H9 (cell line): ENCODE measurements at places on chromosomes 6 and 20. TPM values are rescaled to one million over a fixed set of nuclear protein-coding genes. Genes with fewer than 3 reads are reported as not detected.

DNA sequence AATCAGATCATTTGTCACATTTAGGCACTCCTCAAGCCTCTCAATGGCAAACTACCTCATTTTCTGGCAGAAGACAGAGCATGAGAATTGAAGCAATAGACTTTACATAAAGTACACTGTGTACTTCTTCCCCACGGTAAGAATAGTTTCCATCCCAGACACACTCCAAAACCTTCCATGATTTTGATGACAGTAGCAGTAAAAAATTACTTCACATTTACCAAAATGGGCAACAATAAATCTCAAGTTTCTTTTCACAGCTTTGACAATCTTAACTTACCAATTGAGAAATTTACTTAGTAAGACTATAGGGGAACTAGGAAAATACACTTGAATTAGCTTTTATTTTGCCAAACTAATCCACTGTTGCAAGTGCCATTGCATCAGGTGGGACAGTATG, 353.8 kb downstream of the HAO1 start:
- DNase-seq, result no peak

DNA sequence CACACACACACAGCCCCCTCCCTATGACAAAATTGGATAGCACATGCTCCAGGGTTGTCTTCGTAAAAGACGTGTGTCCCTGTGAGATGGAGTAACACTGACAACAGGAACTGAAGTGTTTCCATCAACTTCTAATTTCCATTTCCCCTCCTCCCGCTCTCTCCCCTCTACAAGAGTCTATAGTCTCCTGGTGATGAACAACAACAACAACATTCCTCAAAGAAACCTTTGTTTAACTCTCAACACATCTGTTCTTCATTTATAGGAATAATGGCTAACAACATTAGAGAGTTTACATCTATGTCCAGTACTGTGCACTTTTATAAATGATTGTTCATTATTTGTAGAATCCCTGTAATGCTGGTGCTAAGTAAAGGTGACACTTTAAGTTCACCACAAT, 205.8 kb upstream of the SSTR4 start:
- no peak for DNase-seq

GRCh38 chr20:46810448-46811223, 84.0 kb upstream of the EYA2 start:
- no peak for DNase-seq

SLC25A27 gene
- total RNA-seq, result 3.8 and 5.1 TPM in 2 replicates

LRRN4 gene
- 0.22 and 0.42 TPM in 2 replicates for total RNA-seq

- no peak for DNase-seq
These were observed 233.5 kb upstream of the AGPAT4 start for GRCh38 chr6:161507375-161507774.

PRKN gene
- 1.3 and 2.0 TPM in 2 replicates for total RNA-seq

- no peak for DNase-seq
These were observed 10.2 kb downstream of the DYNLRB1 start for GRCh38 chr20:34526466-34526865.

DPPA5 gene
- 1.2 TPM in 2 replicates for total RNA-seq
